IMR-90 (cell line): ENCODE measurements at places on chromosomes 7 and 10. TPM values are rescaled to one million over a fixed set of nuclear protein-coding genes. Genes with fewer than 3 reads are reported as not detected.

STEAP2 gene
- 3.9 and 4.2 TPM in 2 replicates for total RNA-seq

SLC35B4 gene
- total RNA-seq, result 15.6 and 19.7 TPM in 2 replicates

NRCAM gene
- 0.83 and 1.1 TPM in 2 replicates for total RNA-seq

PDZD8 gene
- total RNA-seq, result 20.4 and 22.5 TPM in 2 replicates

C10orf67 gene
- total RNA-seq, result 0.18 and 0.28 TPM in 2 replicates

SPDYE16 gene
- total RNA-seq, result not detected in 2 replicates

NME8 gene
- not detected in 2 replicates for total RNA-seq

SCIN gene
- under 0.01 TPM in 1 of 2 replicates, not detected in the other for total RNA-seq

OR2A5 gene
- total RNA-seq, result not detected in 2 replicates

MSMB gene
- total RNA-seq, result not detected in 2 replicates

PRSS37 gene
- not detected in 2 replicates for total RNA-seq

ADAM8 gene
- under 0.01 and 0.28 TPM in 2 replicates for total RNA-seq

PPP3CB gene
- 22.9 and 40.0 TPM in 2 replicates for total RNA-seq

ARMC3 gene
- total RNA-seq, result not detected in 2 replicates

VIPR2 gene
- not detected in 2 replicates for total RNA-seq
